ENCODE measurements at places on chromosomes 4 and X.

GRCh38 chr4:146334862-146335449 lies 120.6 kb downstream of the REELD1 start:
- H3K4me1 ChIP-seq = no peaks in the 10 kb centered on the region
- no peak for DNase-seq
- no peak overlapping the region for H3K4me3 ChIP-seq
- no peaks in the 10 kb centered on the region for H3K36me3 ChIP-seq

GRCh38 chr4:123956204-123956603 lies 559.6 kb downstream of the SPRY1 start:
- H3K36me3 ChIP-seq = no peaks in the 10 kb centered on the region
- no peak for DNase-seq
- H3K27me3 ChIP-seq = no peaks in the 10 kb centered on the region
- H3K4me3 ChIP-seq = no peak overlapping the region
- H3K27ac ChIP-seq = no peak overlapping the region

DNA sequence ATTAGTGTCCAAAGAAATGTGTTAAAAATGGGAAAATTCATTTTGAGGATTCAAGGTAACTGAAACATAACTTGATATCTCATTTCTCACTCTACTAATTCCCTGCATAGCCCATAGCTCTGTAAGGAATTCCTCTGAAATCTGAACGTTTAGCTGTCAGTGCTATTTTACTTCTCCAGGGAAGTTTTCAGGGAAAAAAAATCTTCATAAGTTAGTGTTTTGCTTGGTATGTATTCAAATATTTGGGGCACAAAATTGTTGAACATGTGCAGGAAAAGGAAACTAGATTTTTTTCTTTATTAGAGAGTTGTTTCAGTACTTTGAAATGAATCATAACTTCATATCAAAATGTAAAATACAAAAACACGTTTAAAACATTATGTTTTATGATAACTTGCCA lies 891.4 kb downstream of the CENPC start:
- no peaks in the 10 kb centered on the region for H3K4me1 ChIP-seq
- no peaks in the 10 kb centered on the region for H3K36me3 ChIP-seq
- H3K27ac ChIP-seq = no peak overlapping the region
- H3K4me3 ChIP-seq = no peak overlapping the region

GRCh38 chrX:103734125-103734760 lies 23.5 kb downstream of the TMEM31 start:
- H3K4me1 ChIP-seq = peaks cover 3% of the 10 kb centered on the region
- no peak overlapping the region for H3K4me3 ChIP-seq
- H3K27ac ChIP-seq = no peak overlapping the region
- DNase-seq = no peak
- no peaks in the 10 kb centered on the region for H3K36me3 ChIP-seq

Data from H1 (cell line).